ENCODE measurements at places on chromosomes 13 and 19.

DNA sequence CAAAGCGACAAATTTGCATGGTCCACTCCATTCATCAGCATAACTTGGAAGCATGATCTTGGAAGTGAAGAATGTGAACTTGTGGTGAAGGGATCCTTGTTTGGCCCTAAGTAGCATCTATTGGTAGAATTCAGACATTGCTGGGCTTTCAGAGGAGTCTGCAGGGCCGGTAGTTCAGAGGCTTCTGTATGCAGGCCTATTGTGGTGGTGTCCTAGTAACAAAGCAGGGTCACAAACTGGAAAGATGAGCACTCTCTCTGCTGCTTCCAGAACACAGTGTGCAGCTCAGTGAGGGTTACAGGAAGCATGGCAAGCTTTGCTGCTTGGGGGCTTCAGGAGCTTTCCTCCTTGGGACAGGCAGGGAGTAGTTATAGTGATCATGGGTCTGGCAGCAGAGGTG, 206.0 kb downstream of the TDRD3 start:
- no peak for DNase-seq

- no peak for DNase-seq
Measured at GRCh38 chr19:3398900-3399278, 32.5 kb downstream of the NFIC start.

- no peak for DNase-seq
Measured at GRCh38 chr13:94280349-94280748, 199.1 kb downstream of the DCT start.

DNA sequence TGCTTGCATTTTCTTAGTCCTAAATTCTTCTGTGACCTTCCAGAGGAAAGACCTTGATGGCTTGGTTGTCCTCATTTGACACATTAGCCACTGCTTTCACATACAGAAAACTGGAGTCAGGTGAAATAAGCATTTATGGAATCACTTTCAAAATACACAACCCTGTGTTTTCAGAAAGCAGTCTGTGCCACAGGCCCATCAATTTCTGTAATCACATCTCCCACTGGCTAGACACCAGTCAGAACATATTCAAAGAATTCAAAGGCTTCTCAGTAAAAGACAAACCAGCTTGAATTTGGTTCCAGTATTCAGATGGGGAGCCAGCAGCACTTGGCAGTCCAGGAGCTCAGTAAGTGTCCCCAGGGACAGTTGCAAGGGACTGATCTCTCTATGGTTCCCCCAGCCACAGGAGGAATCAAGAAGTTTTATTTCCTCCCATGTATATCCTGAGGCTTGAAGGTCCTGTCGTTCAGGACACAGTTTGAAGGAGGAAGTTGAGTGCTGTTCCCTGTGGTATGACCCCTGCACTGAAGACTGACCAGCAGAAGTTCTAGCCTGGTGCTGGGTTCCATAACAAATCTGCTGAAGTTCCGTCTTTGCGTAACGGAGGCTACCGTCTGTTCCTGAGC, 214.3 kb downstream of the FOXO1 start:
- DNase-seq, result no peak

- DNase-seq, result no peak
Measured at GRCh38 chr13:21040120-21040826, 21.1 kb downstream of the LATS2 start.

- no peak for DNase-seq
Measured at GRCh38 chr13:59653916-59654315, 509.8 kb downstream of the DIAPH3 start.

- no peak for DNase-seq
Measured at GRCh38 chr13:26310470-26310869, 56.5 kb downstream of the CDK8 start.

DNA sequence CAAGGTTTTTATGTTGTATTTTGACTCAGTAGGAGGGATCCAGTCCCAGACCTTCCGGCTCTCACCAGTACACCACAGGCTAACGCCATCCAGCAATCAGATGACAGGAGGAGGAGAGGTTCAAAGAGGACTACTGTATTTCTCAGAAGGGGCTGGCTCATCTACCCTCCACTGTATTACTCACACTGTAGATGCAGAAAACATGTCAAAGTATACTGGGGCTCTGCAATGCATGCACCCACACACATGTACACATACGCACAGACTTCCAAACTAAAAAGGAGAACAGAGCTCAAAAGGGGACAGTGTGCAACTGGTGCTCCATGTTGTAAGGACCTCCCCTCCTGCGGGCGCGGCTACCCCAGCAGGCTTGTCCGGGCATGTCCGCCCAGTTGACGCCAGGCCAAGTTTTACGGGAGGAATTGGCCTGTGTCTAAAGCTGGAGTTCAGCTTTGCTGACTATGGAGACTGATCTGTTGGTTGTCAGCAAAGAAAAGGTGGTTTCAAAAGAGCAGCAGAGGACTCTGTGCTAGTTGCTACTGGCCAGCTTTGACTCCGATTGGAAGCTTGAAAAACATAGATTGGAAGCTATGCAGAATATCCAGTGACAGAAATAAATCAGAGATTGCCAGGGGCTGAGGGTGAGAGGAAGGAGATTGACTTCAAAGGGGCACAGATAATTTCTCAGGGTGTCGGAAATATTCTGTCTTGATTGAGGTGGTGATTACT, 314.2 kb downstream of the DLEU7 start:
- peak; percentile 53 for DNase-seq

DNA sequence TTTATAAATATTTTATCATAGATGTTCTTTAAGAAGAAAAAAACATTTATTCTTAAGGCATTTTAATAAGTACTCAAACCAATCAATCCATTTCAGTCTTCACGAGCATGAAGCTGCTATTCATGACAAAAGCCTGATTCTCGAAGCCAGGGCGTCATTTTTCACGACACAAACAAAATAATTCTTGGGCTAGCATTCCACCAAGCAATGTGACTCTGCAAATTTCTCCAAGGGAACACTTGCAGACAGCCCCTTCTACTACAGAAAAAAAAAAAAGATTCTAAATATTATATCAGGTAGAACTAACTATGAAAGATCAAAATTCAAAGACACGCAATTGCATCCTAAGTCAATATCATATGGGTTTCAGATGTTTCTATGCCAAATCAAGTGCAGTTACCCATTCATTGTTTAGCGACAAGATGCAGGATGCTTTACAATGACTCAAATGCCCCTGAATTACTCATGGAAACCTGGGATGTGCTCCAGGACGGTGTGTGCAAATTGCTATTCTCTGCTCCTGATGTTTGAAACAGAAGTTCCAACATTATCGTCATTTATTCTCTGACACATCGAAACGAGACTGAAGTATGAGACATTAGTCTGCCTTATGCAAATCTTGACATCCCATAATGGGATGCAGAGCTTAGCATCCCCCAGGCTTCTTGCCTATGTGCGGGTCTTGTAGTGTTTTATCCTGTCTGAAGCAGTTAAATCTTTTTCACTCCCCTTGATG, 517.7 kb downstream of the MYO16 start:
- no peak for DNase-seq

- DNase-seq, result no peak
Measured at GRCh38 chr13:111472559-111473460, 152.4 kb downstream of the TEX29 start.

- no peak for DNase-seq
Measured at GRCh38 chr19:14345116-14345763, 36.0 kb upstream of the ADGRE5 start.

GRCh38 chr13:26991508-26992181, 180.0 kb downstream of the USP12 start:
- no peak for DNase-seq

DNA sequence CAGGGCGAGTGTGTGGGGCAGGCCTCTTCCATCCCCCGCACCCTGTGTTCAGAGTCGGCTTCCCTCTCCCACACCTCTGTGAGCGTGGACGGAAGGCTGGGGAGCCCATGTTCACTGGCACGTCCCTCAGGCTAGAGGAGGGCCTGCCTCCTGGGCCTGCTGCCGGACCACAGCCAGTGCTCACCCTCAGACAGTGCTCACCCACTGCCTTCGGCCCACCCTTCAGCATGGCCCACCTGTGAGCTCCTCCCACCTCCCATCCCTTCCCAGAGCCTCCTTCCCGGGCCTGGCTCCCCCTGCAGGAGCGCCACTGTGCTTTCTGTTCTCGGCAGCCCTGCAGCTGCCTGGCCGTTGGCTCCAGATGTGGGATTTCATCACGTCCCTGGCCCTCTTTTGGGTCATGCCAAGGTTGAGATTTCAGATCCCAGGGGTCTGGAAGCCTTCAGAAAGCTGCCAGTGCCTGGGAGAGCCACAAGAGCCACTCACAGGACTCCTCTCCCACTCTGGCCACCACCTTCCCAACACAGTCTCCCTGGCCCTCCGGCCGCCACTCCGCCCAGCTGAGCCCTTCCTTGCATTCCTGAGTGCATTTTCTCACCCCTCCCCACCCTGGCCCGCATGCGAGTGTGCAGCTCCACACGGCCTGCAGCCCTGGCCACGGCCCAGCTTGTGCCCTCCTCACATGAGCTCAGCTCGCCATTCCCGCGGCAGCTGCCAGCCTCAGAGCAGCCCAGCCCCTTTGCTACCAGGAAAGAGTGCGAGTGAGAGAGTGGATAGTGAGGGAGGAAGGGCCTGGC, 25.3 kb downstream of the CAPN12 start:
- DNase-seq, result no peak

GRCh38 chr19:10661946-10662345, 7.8 kb downstream of the ILF3 start:
- no peak for DNase-seq

DNA sequence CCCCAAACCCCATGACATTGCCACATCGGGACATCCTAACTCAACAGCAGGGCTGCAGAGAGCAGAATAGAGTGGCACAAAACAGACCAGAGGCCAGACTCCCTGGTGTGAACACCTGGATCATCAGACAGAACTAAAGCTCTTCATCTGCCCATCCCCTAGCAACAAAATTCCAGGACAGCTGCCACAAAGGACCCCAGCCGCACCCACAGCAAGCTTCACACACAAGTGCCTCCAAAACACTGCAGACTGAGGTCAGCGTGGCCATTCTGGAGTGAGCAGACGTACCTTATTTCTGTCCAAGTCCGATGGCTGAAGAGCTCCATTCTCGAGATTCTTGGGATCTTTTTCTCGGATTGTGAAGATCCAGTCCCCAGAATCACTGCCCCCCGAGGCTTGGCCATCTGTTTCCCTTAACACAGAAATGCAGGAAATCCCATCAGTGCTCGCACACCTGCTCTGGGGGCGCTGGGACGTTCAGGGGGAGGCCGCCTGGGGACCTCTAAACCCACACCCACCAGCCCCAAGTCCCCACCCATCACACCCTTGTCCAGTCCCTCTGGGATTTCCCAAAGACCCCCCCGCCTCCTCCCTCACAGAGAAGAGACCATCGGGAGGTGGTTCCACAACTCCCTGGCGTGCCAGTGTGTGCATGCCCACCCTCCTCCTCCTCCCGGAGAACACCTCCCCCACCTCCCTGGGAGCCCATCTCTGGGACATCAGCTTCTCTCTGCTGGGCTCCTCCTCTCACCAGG, 115.2 kb downstream of the STK24 start:
- DNase-seq, result no peak

DNA sequence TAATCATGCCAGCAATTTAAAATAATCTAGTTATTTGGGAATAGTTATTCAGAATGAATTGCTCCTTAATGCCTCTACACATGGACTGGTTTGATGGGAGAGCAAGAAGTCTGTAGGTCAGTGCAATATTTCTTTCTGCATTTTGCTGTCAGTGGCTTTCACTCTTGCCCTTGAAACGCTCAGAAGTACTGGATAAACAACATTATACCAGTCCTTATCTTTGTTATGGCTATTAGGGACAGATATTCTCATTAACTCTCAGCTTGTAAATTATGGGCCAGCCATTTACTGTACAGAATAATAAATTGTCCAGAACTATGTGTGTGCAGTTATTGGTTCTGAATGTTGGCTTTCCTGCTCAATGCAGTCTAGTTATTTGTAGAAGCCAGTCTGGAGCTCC, 224.4 kb downstream of the OXGR1 start:
- no peak for DNase-seq

DNA sequence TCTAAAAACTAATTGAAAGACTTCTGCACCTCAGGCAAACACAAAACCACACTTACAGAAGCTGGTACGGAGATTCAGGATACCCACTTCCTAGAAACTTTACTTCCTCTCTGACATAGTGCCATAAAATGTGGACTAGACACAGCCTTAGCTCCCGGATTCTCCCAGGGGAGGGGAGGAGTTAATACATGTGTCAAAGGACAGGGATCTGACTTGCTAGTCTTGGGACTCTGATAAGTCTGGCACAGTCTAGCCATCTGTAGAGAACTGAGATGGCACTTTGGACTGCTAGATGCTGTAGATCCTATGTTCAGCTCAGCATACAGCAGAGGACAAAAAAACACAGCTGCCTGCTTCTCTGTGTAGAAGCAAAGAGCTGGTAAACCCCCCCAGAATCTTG, 769.8 kb upstream of the MIR17HG start:
- DNase-seq, result no peak

GRCh38 chr19:58166708-58167280, 16.1 kb upstream of the ZNF274 start:
- no peak for DNase-seq

GRCh38 chr19:3189702-3190469, 4.2 kb downstream of the NCLN start:
- no peak for DNase-seq

GRCh38 chr19:34284505-34284904, 30.2 kb downstream of the GARRE1 start:
- DNase-seq, result no peak

DNA sequence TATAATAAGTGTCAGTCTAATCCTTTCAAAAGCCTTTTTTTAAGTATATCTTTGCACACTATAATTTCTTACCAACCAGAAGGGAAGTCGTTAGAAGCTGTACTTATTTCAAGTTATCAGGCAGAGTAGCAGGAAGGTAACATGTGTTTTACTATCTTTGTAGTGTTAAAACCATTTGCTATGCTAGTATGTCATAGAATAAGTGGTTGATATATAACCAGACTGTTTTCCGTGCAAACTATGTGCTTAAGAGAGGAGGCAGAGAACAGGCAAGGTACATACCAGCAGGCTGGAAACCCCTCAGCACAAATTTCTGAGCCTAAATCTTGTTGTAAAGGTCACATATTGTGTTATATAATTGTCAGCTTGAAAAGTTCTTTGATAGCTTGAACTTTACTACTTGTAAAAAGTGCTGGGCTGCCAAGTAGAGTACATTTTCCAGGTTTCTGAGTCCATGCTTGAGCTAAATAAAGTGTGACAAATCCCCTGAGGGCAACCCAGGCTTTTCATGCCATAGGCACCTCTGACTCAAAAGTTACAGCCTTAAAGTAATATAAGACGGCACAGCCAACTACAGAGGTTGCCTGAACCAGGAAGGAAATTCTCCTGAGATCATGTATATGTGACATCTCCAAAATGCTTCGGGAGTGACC, 1297.4 kb downstream of the PCDH9 start:
- no peak for DNase-seq

All from NCI-H1105 (cell line).